ENCODE measurements at places on chromosomes 6 and 20.

GRCh38 chr6:139653111-139653510 lies 278.7 kb upstream of the CITED2 start:
- ATAC-seq = no peak

- ATAC-seq = no peak
Measured at GRCh38 chr20:39960522-39961428, 728.3 kb downstream of the MAFB start.

DNA sequence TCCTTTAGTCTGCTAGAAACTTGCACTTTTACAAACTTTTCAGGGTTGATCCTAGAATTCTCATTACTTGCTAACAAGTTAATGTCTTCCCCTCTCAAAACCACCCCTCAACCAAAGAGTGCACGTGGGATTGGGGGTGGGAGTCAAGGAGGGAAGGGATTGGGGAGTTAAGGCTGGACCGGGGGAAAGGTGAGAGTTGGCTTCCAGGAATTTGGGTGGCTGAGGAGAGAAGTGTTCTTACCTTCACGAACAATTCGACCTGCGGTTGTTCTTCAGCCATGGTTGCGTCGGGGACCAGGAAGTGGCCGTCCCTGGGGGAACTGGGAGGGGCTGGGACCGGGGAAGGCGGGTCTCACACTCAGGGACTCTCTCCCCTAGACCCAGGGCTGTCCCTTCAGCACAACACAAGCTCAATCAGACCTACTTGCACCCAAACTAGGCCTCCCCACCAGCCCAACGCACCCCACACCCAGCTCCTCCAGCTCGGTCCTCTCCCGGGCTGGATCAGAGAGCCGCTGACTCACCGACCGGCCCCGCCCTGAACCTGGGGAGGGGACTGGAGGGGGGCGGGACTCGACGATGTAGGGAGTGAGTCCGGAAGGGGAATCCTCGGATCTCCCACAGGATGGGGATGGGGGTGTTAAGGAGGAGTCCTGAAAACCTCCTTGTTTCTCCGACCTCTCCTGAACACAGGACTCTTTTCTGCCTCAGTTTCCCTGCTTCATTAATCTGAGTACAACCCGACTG lies at the start of gene CLIC1:
Gene CLIC1 (minus strand): TSS at position 510 of the 747 bp plus-strand sequence. CDS start 230 bp downstream, at position 280.
- ATAC-seq = peak; percentile 69

DNA sequence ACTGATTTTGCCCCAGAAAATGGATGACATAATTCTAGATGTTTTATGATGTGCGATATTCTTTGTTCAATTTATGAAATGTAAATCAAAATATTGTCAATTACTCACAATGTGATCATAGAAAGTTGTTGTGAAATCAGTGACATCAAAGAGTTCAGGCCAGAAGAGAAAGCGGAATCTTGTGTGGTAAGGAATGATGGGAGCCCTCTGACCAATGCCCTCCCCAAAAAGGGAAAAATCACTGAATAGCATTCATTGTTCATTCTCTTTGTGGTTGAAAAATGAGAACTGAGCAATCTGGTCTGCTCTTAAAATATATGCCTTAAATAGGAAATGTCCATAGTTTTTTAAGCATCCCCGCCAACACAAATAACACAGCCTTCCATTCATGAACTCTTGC lies 247.1 kb upstream of the GRIK2 start:
- no peak for ATAC-seq

- no peak for ATAC-seq
Measured at GRCh38 chr6:165834613-165835259, 171.7 kb upstream of the PDE10A start.

GRCh38 chr20:55649254-55649653 lies 356.1 kb downstream of the CBLN4 start:
- no peak for ATAC-seq

DNA sequence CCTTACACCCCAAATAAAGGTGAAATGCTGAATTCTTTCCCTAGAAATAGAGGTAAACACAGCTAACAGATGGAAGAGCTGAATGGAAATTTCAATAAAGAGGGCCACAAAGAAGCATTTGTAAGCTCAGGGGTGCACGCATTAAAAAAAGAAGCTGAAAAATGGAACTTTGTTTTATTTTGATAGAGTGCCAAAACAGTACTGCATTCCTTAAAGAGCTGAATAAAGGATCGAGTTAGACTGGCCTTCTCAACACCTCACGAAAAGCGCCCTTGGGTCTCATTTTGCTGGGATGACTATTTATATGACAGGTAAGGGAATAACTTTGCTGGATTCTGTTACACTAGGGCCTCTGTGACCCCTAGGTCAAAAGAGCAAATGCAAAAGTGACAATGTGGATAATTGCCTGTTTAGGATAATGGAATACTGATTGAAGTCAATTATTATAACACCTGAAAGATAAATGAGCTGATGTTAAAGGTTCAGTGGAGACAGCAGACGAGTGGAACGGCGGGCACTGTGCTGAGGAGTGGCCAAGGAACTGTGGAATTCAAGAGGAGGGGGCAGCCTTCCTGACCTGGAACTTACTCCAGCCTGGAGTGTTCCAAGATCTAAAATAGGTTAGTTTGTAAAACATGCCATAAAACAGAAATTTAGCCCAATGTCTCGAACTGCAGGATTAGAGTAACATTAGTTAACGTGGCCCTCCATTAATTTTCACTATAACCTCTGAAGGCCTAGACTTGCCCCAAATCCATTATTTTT lies 168.4 kb downstream of the FOXC1 start:
- no peak for ATAC-seq

GRCh38 chr6:37868447-37868825 lies 48.9 kb downstream of the ZFAND3 start:
- no peak for ATAC-seq

- no peak for ATAC-seq
Measured at GRCh38 chr20:370151-370600, 10.4 kb upstream of the TRIB3 start.

DNA sequence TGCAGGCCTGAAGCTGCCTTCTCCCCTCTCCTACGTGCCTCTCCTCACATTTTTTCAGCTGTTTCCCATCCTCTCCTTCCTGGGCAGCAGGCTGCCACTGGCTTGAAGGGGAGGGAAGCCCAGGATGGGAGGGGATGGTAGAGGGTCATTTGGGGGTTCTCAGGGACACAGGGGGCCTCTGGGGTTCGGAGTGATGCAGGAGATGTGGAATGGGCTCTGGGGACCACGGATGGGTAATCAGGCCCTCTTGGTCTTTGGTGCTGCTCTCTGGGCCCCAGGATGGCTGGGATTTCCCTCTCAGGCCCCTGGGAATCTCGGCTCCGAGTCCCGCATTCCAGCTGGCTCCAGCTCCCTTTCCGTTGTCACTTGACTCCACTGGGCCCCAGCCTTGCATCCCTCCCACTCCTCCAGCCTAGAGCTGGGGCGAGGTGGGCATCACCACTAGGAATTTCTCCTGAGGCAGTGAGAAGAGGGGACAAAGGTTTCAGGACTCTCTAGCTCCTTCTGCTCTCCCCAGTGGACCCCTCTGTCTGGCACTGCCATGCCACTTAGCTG lies 2.0 kb upstream of the DDR1 start:
- ATAC-seq = no peak

DNA sequence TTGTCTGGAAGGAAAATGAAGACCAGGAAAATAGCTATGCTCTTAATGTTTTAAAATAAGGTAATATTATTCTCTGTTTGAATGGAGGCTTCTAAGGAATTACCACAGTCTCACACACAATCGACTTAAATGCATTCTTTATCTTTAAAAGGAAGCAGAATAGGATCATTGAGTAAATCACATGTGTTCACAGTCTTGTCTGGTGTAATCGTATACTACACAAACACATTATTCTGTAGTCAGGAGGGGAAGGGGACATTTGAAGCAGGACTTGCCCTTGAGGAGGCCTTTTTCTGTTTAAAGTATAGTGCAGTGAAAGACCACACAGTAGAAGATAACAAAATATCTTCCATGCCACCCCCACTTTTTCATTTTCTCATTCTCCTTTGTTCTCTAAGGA lies 20.6 kb upstream of the REV3L start:
- ATAC-seq = no peak

All from stimulated activated memory B cell treated with anti-CD40 and anti-IgM and Interleukin-4, amounts not matched to agents 10 μg/mL and 1 μg/mL and 100 μg/mL, for 72 hours (primary cell).